ENCODE measurements at places on chromosomes 7 and 10. TPM values are rescaled to one million over a fixed set of nuclear protein-coding genes. Genes with fewer than 3 reads are reported as not detected.
A peak's percentile ranks its signal among the peaks of the same experiment; 100 is the strongest.

The PNLIP gene
- total RNA-seq = not detected

The AMPH gene
- not detected for total RNA-seq

The STAM gene
- 23.8 TPM for total RNA-seq

The TUBAL3 gene
- total RNA-seq = not detected

The MET gene
- total RNA-seq = 0.22 TPM

The SLIT1 gene
- total RNA-seq = 1.2 TPM

DNA sequence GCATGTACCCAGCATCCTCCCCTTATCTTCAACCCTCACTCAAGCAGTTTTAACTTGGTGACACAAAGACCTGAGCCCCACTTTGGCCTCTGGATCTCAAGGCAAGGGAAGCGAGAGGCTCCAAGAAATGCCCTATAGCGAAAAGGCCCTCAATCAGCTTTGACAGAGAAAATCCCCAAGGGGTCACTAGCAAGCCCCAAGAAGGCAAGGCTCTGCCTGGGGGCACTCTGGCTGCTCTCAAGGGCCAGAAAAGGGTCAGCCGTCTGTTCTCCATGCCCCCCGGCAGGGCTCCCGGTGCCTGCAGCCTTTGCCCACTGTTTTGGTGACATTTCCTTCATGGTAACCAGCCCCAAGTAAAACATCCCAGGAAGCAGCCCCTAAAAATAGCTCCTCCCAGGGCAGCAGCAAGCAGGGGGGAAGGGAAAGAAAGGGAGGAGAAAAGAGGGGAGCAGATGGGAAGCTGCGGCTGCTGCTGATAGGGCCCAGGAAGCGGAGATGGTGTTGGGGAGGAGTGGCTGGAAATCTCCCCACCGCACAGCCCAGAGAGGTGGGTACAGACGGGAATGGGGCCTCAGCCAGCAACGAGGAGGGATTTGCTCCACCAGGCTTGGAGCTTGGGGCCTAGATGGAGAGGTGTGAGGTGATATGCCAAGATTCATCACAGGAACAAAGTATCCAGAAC lies 7.1 kb downstream of the CAMK2G start:
- H3K36me3 ChIP-seq = peaks cover 71% of the 10 kb centered on the region
- peak overlapping the region; percentile 96 for H3K27ac ChIP-seq
- DNase-seq = no peak

GRCh38 chr7:11120068-11120664 lies 146.5 kb downstream of the PHF14 start:
- no peaks in the 10 kb centered on the region for H3K27me3 ChIP-seq
- H3K4me3 ChIP-seq = peak overlapping the region; percentile 43
- peaks cover 17% of the 10 kb centered on the region for H3K36me3 ChIP-seq
- peak overlapping the region; percentile 83 for H3K27ac ChIP-seq
- peaks cover 18% of the 10 kb centered on the region for H3K4me1 ChIP-seq

GRCh38 chr10:5090551-5090950 lies 3.7 kb upstream of the AKR1C3 start:
- peaks cover 22% of the 10 kb centered on the region for H3K27me3 ChIP-seq
- no peaks in the 10 kb centered on the region for H3K36me3 ChIP-seq
- peaks cover 10% of the 10 kb centered on the region for H3K4me1 ChIP-seq
- no peak for DNase-seq
- no peak overlapping the region for H3K4me3 ChIP-seq

Data from activated CD4-positive, alpha-beta T cell treated with anti-CD3 and anti-CD28 coated beads, Interleukin-2, amount 10 ng/mL, durations not matched to agents 7 days and 5 days (primary cell).